A549 (cell line): ENCODE measurements at places on chromosomes 12 and 14.

- no peak for DNase-seq
Measured at GRCh38 chr14:61376314-61376713, 54.9 kb downstream of the PRKCH start.

DNA sequence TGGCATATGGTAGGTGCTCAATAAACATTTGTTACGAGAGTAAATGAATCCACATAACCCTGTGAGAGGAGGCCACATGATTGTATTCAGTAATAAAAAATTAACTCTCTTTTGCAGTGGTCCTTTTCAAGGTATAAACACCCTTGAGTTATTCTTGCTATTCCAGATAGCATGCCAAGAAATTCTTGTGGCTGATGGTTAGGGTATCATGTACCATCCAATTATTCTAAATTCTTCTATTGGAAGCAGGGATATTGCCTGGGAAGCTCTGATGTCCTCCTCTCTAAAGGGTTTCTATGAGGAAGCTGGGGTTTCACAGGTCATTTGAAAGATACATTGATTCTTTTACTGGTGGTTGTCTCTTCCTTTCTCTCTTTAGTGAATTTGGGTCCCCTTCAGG lies 10.1 kb downstream of the AKAP6 start:
- no peak for DNase-seq

DNA sequence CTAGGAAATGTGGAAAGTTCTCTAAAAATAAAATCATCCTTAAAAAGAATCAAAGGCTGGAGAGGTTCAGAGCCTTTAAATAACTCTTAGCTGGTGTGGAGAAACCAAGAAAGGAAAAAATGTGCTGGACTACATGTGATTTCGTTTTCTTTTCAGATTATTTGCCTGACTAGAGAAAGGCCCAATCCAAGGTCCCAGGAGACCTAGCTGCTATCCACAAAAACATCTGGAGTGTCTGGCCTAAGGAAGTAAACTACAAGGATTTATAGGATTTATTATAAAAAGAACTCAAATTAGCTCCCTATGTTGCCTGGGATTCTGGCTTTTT lies 774 bp upstream of the TMEM30B start:
- no peak for DNase-seq

GRCh38 chr14:100296106-100296651 lies 10.1 kb downstream of the SLC25A29 start:
- DNase-seq: no peak

DNA sequence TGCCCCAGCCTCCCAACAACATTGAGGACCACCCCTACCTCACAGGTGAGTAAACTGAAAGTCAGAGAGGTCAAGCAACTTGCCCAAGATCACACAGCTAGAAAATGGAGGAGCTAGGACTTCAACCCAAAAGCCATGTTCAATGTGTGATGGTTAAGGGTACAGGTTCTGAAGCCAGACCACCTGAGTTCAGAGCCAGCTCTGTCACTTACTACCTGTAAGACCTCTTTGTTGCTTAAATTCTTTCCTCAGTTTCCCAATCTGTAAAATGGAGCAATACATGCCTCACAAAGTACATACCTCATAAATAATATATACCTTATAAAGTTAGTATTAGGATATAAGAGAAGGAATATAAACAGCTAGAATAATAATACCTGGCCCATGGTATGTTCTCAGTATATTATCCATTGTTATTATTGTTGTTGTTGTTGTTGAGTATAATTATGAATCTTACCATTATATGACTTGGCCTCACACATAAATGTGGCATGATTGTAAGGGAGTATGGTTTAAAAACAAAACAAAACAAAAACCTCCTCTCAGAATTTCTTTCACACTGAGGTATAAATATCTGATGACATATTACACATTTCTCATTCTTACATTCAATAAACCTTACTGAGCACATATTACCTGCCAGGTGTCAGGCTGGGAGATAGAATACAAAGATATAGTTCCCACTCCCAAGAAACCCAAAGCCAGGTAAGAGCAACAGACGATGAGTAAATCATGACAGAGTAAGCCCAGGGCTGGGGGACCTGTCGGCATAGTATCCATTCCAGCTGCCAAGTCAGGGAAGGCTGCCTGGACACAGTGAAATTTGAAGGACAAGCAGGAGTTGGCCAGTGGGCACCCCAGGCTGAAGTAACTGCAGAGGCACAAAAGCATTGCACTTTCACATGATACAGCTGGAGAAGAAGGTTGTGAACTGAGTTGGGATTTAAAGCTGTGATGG lies 19.6 kb downstream of the CMKLR1 start:
- DNase-seq: no peak

- no peak for DNase-seq
Measured at GRCh38 chr12:59699421-59700152, 103.8 kb downstream of the SLC16A7 start.

DNA sequence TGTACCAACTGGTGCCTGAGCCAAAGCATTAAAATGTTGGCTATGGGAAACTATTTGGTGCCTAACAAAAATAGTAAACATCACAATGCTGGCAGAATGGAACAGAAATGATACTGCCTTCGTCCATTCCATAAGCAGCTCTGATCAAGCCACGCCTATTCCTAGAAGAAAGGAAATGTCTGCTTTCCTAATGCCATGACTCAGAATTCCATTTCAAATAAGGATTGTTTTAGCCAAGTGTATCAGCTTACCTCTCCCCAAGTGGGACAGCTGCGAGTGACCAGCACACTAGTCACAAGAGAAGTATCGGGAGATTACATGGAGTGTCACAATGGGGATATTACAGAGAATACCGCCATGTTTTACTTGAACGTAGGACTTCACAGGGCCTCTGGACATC lies 38.7 kb downstream of the GLT8D2 start:
- DNase-seq: peak; percentile 46

DNA sequence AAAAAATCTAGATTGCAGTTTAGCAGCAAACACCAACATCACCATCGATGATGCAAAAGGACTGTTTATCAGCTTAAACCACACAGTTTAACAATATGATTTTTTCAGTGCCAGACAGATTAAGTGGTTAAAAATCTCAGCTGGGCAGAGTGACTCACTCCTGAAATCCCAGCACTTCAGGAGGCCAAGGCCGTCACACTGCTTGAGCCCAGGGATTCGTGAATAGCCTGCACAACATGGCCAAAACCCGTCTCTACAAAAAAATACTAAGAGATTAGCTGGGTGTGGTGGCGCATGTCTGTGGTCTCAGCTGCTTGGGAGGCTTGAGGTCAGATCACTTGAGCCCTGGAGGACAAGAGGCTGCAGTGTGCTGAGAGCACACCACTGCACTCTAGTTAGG lies 8.9 kb downstream of the RSRC2 start:
- no peak for DNase-seq

DNA sequence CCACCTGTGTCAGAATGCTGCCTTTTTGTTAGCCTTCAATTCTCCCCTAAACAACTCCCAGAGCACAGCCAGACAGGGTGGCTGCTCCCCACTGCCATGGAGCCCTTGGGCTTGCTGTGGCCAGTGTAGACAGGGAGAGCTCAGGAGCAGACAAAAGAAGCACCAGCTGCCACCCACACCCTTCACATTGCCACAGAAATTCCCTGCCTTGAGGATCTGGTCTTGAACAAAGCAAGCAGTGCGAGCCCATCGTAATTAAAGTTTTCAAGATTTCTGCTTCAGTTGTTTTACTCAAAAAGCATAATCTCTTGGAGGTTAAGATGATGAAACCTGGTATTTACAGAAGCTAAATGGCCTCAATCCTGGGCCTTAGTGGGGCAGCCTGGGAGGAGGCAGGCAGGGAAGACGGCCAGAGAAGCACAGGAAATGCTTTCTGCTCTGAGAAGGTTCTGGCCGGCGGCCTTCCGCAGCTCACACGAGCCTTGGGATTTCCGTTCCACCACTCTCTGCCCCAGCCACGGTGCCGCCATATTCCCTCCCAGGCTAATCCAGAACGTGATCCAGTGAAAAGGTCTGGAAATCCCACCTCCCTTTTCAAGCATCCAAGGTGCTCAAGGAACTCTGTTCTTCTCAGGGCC lies 535.2 kb downstream of the BCL11B start:
- no peak for DNase-seq

DNA sequence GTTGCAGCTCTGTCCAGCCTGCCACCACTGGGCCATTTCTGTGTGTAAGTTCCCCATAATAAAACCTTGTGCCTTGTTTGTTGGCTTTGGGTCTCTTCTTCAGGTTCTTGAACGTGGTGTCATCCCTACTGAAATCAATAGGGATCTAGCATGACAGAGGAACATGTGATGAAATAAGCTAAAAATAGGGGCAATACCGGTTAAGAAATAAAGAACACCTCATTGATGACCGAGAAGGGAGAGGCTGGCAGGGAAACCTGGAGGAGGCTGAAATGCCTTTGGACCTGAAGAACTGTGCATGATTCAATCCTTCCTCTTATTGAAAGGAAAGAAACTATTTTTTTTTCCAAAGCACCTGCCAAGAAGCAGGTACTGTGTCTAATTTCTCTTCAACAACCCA lies 172.3 kb downstream of the PPM1H start:
- no peak for DNase-seq

GRCh38 chr14:41521891-41522290 lies 84.8 kb upstream of the LRFN5 start:
- DNase-seq: no peak

DNA sequence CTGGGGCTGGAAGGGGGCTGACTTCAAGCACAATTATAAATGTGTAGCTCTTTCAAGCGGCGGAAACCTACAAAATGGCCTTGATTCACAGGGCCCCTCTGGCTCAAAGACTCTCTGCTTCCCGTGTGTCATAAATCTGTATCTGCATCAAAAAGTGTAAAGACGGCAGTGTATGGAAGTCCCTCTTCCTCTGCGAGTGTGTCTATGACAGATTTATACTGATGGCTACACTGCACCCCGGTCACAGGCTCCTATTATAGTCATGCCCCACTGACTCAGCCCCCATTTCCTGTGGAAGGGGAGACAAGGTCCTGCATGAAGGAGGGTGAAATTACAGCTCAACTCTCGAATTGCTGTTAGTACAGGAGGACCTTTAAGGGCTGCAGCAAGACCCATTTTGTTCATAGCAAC lies 68.6 kb downstream of the HMGA2 start:
- no peak for DNase-seq
